Activated CD4-positive, alpha-beta T cell treated with anti-CD3 and anti-CD28 coated beads for 48 hours (primary cell): ENCODE measurements at places on chromosomes 1 and 21.

- DNase-seq = no peak
These were observed 22.3 kb downstream of the KCND3 start for GRCh38 chr1:111967067-111967690.

GRCh38 chr1:247528812-247529474, 7.3 kb downstream of the OR2C3 start:
- peak; percentile 12 for DNase-seq

DNA sequence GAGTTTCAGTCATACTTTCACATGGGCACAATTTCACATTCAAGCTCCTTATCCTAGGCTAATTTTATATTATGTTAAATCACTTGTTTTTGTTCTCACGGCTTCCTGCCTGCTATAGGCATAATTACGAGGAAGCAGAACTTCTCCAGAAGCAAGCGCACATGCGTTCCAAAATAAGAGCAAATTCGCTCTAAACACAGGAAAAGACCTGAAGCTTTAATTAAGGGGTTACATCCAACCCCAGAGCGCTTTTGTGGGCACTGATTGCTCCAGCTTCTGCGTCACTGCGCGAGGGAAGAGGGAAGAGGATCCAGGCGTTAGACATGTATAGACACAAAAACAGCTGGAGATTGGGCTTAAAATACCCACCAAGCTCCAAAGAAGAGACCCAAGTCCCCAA, at the start of gene CORT:
Gene CORT (plus strand): TSS at position 281 of the 400 bp plus-strand sequence. CDS start 193 bp downstream, outside the sequence.
- no peak for DNase-seq

GRCh38 chr1:158246650-158247049, 7.6 kb upstream of the CD1A start:
- no peak for DNase-seq

GRCh38 chr1:19045898-19046880, 89.7 kb upstream of the IFFO2 start:
- no peak for DNase-seq

- DNase-seq = no peak
These were observed 54.1 kb upstream of the CFAP298 start for GRCh38 chr21:32666258-32666657.

GRCh38 chr1:166951050-166951449, 24.3 kb downstream of the ILDR2 start:
- no peak for DNase-seq

- no peak for DNase-seq
These were observed 282.8 kb upstream of the PKN2 start for GRCh38 chr1:88401313-88401712.

- DNase-seq = no peak
These were observed 2.3 kb upstream of the GADD45A start for GRCh38 chr1:67682659-67683197.

GRCh38 chr1:77794550-77794949, 15.1 kb downstream of the MIGA1 start:
- DNase-seq = no peak

- DNase-seq = no peak
These were observed 59.1 kb downstream of the RALGPS2 start for GRCh38 chr1:178784131-178784536.

GRCh38 chr1:220775240-220775853, 11.4 kb upstream of the MTARC1 start:
- peak; percentile 56 for DNase-seq

- DNase-seq = no peak
These were observed 1.8 kb upstream of the CSMD2 start for GRCh38 chr1:34166625-34167361.

DNA sequence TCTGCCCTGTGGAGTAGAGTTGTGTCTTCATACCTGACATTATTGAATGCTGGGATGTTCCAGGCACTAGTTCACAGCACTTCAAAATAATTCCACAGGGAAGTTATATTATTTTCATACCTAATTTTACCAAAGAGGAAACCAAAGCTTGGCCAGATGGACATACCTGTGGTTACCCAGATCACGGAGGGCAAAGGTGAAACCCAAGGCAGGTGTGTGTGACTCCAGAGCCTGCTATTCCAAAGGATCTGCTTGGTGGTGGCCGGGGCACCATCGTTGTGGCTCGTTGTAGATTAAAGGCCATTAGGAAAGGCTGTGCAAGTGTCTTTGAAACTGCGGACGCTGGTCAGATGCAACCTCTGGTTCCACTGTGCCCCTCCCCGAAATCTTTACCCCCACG, 108.6 kb downstream of the ZBTB18 start:
- no peak for DNase-seq

DNA sequence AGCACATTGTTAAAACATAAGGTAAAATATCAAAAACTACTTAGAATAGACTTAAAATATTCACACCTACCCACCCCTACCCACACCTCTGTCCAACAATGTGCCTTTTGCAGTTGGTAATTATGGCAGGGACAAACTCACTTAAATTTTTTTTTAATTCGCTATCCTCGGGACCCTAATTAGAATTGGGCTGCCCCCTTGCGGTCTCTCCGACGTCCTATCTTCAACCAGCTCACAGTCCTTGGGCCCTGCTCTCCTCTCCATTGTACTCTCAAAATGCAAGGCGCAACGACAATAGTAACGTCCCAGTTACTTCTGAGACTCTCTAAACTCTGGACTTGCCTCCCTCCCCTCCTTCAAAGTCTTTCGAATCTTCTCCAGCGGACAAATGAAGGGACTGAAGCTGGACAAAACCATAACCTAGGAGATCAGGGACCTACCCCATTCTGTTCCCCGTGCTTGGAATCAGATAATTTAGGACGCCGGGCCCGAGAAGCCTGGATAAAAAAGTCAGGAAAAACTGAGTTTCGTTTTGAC, 1.1 kb upstream of the CIART start:
- DNase-seq = peak; percentile 71

GRCh38 chr1:175178056-175178455, 14.5 kb downstream of the KIAA0040 start:
- no peak for DNase-seq

GRCh38 chr1:160365325-160365724, 1.5 kb upstream of the NHLH1 start:
- no peak for DNase-seq

GRCh38 chr1:227942021-227942715, 5.6 kb downstream of the WNT9A start:
- peak; percentile 2 for DNase-seq

GRCh38 chr1:184771190-184771691, 16.6 kb upstream of the EDEM3 start:
- no peak for DNase-seq

DNA sequence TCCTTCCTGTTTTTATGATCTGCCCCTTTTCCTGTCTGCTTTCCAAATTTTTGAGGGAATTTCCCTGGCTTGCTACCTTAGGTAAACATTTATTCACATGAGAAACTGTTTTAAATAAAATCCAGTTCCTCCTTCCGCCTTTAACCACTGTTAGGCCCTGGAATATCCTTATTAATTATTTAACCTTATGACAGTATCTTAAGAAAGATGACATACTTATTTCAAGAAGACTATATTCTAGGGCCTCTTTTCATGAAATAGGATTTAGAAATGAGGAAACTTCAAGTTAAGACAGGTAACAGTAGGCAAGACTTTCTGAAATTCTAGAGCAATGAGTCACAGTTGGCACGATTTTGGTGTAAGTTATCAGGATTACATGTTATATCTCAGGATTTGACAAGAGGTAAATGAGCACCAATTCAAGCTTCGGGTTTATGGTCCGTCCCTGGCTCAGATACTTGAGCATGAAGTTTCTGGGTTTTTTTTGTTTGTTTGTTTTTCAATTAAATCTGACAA, 2.0 kb upstream of the TNFSF18 start:
- no peak for DNase-seq

- DNase-seq = no peak
These were observed 52.8 kb downstream of the EDN2 start for GRCh38 chr1:41431490-41432350.

DNA sequence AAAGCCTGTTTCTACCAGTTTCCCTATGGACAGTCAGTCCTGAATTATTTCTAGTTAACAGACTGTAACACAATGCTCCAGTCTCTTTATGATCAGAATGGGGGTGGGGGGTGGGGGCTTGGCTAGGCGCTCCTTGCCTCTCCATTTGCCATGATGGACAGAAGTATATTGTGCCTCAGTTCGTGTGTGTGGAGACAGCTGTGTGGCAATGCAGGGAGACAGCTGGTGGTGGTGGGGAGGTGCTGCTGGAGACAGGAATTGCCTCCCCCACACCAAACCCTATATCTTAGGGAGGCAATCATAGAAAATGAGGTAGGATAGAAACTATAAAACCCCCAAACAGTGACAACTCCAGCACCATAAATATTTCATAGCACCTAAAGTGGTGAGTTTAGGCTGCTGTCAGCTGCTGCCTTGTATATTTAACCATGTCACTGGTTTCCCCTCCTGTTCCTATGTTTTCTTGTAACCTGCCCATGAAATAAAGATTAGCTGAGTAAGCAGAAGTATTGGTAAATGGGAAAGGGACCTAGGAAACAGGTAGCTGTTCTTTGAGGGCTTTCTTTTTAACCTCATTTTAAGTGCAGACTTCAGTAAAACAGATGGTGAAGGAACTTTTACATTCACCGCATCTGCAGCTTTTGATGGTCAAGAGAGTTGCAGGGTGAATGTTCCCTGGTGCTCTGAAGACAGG, 3.4 kb downstream of the PLXNA2 start:
- DNase-seq = no peak

DNA sequence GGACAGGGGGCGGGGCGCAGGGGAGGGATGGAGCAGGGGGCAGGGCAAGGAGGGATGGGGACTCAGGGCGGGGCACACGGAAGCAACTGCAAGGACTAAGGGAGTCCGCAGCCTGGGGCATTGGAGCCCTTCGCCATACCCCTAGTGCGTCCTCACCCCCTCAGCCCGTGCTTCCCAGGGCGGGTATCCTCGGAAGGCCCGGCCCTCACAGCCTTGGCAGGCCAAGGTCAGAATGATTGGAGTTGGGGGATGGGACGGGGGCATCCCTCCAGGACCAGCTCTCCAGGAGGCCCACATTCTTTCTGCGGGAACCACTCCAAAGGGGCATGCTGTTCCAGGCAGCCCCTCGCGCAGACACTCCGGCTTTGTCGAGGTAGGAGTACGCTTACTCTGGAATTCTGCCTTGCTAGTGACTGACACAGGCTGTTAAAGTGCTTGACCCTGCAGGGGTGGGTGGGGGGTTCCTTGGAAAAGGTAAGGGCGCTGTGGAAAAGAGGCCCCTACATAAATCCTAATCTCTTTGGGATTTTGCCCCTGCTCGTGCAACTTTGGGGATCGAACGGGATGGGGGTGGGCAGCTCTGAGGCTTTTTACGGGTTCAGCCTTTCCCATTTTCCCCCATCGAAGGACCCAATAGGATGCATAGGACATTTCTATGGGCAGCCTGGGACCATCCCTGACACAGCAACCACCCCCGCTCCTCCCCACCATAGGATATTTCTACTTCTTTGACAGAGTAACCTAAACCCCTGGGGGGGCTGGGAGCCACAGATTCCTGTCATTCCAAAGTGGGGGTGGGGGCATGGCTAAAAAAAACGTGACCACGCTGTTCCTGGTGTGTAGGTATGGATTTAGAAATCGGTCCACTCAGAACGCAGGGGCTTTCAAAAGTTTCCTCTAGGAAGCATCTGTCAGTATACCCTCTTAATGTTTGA, 738 bp upstream of the TRIM11 start:
- DNase-seq = no peak

DNA sequence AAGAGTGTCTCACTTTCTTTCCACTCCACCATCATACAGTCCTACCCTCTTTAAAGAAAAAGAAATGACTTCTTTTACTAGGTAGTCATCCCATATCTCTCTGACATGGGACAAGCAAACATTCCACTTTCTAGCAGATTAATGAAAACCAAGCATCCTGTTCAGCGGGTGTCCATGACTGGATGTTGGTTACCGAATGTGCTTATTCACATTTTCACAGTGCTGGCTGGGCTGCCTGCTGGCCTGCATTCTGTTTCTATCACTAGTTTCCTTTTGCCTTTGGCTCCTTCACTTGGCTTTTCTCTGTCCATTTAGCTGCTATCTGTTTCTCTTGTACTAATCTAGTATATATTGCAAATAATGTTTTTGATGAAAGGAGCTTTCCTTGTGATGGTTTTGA, 598.4 kb downstream of the RWDD3 start:
- no peak for DNase-seq

DNA sequence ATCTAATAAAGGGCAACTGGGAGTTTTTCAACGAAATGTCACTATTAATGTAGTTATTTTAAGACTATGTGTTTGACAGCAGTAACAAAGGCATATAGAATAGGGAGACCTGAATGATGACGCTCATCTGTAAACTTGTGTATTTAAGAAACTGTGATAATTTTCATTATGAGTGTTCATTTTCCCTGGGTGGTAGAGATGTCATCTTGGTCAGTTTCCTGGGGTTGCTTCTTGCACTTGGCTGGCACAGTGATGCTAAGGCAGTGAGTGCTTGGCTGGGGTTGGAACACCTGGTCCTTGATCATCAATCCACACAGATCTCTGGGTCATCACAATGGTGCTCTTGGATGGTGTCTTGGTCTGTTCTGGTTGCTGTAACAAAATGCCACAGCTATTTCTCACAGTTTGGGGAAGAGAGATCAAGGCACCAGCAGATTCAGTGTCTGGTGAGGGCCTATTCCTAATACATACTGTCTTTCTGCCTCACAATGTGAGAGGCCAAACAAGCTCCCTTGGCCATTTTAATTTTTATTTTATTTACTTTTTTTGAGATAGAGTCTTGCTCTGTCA, 7.9 kb upstream of the SMYD2 start:
- DNase-seq = no peak

GRCh38 chr1:171570295-171570694, 51.7 kb upstream of the MYOCOS start:
- DNase-seq = no peak

DNA sequence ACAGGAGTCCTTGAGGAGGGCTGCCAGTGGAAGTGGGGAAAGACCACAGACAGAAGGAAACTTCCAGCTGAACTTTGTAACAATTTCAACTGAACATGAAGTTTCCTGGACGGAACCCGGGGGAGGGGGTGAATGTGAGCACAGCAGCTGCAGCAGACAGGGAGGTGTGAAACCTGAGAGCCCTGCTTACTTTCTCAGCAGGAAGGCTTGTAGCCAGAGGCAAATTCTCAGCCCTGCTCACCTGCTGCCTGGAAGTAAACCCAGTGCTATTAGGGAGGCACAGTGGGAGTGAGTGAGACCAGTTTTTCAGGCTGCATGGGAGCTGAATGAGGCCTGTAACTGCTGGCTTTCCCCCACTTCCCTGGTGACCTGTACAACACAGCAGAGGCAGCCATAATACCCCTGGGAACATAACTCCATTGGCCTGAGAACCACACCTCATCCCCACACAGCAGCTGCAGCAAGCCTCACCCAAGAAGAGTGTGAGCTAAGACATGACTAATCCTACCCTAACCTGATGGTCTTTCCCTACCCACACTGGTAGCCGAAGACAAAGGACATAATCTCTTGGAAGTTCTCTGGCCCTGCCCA, 9.6 kb upstream of the SPRR2F start:
- no peak for DNase-seq

GRCh38 chr1:23646091-23646490, 45.5 kb upstream of the RPL11 start:
- DNase-seq = no peak

GRCh38 chr1:88224906-88225305, 459.2 kb upstream of the PKN2 start:
- no peak for DNase-seq

DNA sequence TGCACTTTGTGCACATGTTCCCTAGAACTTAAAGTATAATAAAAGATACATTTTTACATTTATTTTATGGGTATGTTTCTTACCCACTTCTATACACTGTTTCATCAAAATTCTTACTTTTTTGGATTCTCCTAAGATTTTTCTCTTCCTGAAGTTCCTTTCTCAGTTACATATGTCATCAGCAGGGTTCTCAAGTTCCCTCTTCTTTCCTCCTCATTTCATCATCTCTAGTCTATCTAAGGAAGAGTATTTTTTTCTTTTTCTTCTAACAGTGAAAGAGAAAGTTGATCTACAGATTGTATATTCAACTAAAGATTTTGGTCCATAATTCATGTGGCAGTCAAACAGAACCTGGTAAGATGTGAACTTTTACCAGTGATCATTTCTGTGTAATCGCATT, 41.2 kb upstream of the CYYR1 start:
- no peak for DNase-seq
